ENCODE measurements at places on chromosomes 12 and 14.

DNA sequence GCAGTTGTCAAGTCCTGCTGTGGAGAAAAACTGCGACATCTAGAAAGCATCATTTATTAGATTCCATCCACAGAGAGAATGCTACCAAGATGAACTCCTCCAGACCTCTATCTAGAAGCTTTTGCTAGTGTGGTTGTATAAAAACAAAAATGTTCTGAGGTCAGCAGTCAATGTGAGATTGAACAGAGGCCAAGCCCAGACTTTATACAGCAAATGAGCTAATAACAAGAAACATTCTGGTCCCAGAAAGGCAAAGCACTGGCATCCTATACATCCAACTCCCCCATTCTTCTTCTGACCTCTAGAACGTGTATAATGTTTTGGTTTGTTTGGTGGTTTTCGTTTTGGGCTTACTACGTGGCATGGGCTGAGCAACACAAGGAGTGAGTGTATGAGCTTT, 26.7 kb upstream of the RIN3 start:
- DNase-seq: no peak

GRCh38 chr12:109878749-109879148, 1.6 kb downstream of the GLTP start:
- no peak for DNase-seq

DNA sequence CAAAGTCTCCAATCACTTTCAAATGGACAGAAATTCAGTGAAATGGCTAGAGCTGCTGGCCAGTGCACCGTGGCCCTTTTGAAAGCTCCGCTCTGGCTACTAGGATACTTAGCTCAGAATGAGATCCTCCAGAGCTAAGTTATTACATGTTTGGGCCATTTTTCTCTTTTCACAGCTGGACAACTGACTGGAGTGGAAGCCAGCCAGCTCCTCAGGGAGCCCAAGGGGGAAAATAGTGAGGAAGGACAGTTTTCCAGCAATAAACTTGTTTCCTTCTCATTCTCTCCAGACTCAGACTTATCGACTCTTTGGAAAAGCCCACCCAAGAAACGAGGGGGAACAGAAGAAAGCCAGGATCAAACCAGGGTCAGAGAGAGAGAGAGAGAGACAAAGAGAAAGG, 266.0 kb downstream of the KSR2 start:
- DNase-seq: no peak

DNA sequence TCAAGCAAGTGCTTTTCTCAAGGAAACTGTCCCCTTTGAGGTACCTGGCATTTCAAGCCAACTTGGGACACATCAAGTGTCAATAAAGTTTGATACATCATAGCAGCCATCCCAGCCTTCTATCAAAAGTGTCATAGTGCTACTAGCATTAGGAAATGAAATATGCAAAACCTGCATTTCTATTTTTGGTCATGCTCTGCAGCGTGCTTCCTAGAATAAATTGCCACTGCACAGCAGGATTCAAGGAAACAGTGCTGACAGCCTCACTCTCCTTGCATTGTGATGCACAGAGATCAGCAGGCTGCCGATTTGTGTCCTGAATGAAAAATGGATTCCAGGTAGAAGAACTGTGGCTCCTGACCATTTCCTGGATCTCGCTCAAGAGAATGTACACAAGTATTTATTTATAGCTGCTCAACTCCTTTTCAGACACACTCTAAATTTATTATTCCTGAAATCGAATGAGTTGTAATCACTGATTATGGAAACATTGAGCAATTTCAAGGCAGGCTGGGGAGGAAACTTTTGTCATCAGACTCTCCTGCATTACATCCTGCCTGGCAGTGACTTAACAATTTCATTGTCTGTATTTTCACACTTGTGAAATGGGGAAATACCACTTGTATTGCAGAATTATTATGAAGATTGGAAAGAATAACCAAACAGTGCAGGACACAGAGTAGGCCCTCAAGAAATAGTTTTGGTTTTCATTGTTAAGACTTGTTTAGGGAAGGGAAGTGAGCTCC, 120.9 kb downstream of the SLC38A6 start:
- DNase-seq: no peak

DNA sequence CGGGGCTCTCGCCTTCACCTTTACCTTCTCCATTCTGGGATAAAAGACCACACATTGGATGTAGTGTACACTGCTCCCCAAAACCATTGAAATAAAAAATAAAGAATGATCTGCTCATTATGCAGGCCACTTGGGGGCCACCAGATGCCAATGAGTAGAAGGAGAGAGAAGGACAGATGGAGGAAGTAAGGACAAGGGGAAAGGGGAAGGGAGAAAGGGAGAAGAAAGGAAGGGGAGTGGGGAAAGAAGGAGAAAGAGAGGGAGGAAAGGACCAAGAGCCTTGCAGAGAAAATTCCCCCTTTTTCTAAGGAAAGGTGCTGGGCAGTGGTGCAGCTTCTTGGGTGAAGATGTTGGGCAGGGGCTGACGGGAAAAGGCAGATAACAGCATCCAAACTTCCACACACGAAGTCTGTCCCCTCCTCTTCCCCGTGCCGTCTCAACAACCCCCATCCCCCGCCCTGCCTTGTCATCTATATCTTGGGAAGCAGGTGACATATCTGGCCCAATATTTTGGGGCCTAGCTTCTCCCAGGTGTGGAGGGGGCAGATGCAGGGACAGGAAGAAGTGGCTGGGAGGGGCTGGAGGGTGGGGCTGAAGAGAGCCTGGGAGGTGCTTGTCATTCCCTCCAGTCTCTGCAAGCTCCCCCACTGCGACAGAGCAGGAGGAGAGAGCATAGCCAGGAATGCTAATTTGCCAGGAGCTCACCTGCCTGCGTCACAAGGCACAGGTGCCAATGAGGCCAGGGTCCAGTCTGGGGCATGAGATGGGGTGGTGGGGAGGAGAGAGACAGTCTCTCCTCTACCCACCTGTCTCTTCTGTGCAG, 107.5 kb downstream of the SINHCAF start:
- DNase-seq: no peak

- DNase-seq: no peak
Measured at GRCh38 chr12:52402873-52403540, 3.1 kb downstream of the KRT82 start.

GRCh38 chr12:95473231-95473883, 595 bp upstream of the METAP2 start:
- DNase-seq: peak; percentile 57

- no peak for DNase-seq
Measured at GRCh38 chr14:73746520-73747378, 32.6 kb upstream of the PNMA1 start.

DNA sequence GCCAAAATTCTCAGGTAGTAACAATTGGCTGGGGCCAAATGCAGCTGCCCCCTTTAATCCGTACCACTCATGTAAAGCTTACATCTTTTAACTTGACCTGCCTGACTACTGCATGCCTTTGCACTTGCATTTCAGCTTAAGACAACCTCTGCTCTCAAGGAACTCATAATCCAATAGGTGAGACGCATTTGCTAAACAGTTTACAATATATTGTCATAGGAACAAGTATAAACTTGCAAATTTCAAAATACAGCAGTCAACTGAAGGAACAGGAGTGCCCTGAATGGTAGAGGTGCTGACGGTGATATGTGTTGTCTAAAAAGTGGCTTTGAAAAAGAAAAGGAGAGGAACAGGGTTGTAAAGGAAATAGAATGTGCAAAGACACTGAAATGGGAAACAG, 3.6 kb upstream of the BRMS1L start:
- DNase-seq: no peak

DNA sequence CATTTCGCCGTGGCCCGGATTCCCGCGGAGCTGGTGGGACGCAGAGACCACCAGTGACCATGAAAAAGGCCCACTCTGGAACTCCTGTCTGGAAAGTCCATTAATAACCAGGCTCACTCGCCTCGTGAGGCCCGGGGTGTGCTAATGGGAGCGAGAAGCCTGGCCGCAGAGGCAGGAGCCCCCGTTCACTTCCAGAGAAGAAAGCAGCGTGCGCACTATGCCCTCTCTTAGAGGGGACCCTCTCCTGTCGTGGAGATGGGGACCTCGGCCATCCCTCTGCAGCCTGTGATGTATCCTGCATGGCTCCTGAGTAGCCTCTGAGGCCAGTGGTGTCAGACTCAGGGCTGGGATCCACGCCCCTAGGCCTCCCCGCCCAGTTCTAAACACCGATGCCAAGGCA, 134.1 kb upstream of the VRK1 start:
- no peak for DNase-seq

GRCh38 chr14:67574806-67575205, 25.3 kb downstream of the PIGH start:
- no peak for DNase-seq

GRCh38 chr14:44392984-44393383, 114.1 kb downstream of the FSCB start:
- DNase-seq: no peak

DNA sequence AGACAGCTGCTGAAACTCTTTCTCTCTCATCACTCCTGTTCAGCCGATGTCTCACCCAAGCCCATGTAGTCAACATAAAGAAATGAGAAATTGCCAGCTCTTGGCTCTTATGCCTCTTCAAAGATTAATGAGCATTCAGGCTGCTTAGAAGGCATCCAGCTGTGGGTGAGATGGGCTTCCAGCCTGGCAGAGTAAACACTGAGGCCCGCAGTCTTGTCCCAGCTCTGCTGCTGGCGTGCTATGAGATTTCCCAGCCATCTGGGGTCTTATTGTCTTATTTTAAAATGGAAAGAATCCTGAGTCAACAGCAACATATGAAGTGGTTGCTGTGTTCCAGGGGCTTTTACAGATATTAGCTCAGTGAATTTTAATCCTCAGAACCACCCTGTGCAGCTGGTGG, 12.6 kb downstream of the RXYLT1 start:
- DNase-seq: peak; percentile 59

DNA sequence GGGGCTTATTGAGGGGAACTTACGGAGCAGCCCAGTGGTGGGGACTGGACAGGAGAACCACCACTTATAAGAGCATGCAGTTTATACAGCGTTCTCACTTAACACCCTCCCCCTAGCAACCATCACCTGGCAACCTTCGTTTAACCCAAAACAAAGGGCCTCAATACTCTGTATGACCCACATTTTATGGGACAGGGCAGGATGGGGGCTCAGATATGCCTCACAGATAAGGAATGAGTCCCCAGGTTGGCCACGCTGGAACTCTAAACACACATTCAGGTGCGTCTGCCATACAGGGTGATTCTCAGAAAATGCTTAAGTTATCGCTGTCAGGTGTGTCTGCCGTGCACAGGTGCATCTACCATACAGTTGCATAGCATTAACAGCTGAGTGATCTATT, 99.2 kb downstream of the GCH1 start:
- no peak for DNase-seq

DNA sequence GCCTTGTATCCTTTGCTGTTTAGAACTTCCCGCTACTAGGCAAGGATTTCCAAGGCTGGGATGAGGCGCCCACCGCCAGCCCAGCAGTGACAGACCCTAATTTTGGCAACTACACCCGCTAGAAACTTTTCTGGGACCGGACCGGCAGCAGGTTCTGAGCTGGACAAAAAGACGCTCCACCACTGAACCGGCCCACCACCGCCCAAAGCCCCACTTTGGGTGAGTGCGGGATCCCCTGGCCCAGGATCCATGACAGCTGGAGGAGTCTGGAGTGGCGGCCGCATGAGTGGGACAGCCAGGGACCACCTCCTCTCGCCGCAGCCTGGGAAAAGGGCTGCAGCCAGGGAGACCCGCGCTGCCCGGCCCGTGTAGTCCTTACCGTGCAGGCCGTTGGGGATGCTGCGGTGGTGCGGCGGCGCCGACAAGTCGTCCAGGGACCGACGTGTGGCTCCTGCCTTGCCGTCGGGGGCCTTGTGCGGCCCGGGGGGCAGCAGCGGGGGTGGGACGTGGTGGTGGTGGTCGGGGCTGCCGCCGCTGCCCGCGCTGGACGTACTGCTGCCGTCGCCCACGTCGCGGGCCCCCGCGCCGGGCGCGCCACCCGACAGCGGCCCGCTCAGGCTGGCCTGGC, 1.1 kb downstream of the CCDC85C start:
- DNase-seq: no peak

DNA sequence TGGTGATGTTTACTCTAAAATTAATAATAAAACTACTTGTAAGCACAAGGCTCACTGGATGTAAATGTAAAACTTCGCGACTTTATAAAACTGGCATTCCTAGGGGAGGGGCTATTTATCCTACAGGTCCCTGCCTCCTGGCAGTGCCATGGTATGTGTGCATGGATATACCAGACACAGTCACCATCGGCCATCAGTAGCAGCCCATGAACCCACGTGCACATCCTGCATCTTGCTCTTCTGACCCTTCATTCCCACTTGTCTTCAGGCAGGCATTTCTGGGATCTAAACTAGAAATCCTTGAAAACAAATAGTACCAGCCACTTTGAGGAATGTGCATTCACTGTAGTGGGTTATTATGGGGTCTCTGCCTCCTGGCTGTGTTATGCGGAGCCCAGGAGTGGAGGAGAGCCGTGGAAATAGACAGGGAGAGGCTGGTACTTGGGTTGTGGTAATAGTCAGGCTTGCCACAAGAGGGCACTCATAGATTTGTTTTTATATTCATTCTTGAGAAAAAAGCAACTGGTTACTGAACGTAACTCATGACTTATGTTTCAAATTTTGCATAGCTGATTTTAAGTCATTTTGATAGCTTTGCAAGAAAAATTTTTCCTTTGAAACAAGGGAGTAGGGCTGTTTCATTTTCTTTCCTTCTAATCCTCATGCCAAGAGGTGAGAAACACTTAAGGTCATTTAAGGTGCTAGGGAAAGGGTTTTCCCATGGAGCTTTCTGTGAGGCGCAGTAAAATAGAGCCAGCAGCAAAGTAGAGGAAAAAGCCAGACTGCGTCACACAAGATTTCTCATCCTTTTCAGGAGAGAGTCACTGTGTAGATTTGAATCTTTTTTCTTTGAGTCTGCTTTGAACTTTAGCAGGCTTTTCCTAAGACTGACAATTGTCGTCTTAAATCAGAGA, 17.4 kb upstream of the GALNT16 start:
- DNase-seq: peak; percentile 19

GRCh38 chr12:109449845-109450532, 27.1 kb downstream of the KCTD10 start:
- DNase-seq: no peak

DNA sequence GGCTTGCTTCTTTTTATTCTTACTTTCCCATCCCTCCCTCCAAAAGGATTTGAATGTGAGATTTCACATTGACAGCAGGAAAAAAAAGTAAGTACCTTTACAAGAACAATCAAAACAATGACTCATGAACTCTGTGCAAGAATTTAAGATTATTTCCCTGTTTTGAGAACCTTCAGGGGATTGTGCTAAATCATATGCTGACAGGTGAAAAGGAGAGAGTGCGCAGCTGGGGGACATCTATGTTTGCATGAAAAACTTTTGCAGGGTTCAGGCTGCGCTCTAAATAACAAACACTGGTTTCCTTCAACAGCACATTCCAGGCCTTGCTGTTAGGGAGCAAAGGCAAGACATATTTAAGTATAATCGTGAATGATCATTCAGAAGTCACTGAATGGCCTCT, 27.3 kb downstream of the RERG start:
- no peak for DNase-seq
